ENCODE measurements at places on chromosomes 5 and 9. TPM values are rescaled to one million over a fixed set of nuclear protein-coding genes. Genes with fewer than 3 reads are reported as not detected.

DNA sequence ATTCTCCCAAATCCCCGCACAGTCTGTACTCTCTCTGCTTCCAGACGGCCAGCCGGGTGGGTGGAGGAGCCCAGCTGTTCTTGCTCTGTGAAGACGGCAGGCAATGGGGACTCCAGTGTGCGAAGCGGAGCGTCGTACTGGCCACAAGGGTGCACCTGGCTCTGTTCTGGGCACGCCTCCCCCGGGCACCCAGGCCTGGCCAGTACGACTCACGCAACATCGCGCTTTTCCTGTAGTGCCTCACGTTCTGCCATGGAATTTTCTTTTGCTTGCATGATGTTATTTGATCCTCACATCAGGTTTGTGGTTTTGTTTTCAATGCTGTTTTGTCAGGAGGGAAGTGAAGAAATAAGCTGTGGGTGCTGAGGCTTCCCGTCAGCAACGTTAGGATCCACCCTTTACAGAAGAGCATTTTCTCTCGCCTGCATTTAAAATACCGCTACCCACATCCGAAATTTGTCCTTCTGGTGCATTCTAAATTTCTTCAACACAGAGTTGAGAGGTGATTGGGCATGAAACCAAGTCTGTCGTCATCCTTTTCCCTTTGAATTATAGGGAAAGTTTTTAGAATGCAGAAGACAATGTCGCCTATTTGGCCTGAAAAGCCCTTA is 311.7 kb downstream of the TRIM36 start:
- no peak for DNase-seq

Gene QRFP
- not detected for total RNA-seq

Gene ZNG1F
- 4.2 TPM for total RNA-seq

DNA sequence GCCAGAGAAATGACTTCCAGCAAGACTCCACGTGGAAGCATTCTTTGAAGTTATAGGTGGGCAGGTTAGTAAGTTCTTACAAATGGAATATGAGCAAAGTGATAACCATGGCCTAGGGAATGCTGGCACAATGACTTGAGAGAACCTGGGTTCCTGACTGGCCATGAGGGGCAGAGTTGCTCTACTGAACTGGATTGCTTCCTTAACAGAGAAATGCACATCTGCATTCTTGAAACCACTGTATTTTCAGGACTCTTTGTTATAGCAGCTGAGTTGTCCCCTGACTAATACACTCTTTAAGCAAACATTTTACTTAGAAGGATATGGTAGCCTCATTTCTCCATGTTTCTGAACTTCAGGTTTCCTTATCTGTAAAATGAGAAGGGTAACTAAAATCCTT is 108.3 kb upstream of the GNA14 start:
- DNase-seq, result no peak

Gene CEL
- total RNA-seq, result 7.7 TPM

GRCh38 chr5:152532714-152533113 is 127.6 kb upstream of the NMUR2 start:
- DNase-seq, result no peak

Gene TBC1D9B
- 37.1 TPM for total RNA-seq

DNA sequence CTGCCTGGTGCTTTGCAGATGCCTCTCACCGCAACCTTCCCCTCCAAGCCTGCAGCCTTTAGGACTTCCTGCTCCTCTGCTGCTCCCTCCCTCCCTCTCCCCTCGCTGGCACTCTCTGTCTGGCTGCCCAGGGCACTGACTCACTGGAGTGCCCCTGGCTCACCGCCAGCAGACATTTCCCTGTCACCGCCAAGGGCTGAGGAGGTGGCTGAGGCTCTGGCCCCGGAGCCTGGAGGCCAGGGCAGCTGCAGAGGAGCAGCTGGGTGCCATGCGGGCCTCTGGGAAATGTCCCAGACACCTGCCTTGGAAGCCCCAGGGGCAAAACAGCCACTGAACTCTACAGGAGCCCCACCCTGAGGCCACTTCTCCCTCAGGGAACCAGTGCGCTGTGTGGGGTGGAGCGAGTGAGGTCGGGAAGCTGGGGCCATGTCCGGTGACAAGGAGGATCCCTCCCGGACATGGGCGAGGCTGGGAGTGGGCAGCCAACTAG is 53.4 kb downstream of the TENT4A start:
- DNase-seq, result peak; percentile 91

DNA sequence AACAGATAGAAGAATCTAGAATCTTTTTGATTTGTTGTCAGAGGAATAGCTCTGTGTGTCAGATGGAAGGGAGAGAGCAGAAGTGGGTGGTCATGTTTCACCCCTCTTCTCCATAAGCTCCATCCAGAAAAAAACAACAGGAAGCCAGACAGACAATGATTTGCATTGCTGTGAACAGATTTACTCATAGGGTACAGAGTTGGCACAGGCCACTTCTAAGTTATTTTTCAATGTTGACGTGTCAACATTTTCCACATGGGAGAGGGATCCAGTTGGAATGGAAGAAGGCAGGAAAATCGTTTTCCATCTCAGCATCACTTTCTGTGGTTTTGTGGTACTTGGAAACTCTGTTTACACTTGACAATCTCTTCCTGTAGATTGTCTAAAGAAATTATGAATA is 86.7 kb downstream of the INSYN2B start:
- no peak for DNase-seq

- DNase-seq, result no peak
Measured at GRCh38 chr5:624951-625230, 12.8 kb downstream of the CEP72 start.

Gene SPINK6
- total RNA-seq, result not detected

DNA sequence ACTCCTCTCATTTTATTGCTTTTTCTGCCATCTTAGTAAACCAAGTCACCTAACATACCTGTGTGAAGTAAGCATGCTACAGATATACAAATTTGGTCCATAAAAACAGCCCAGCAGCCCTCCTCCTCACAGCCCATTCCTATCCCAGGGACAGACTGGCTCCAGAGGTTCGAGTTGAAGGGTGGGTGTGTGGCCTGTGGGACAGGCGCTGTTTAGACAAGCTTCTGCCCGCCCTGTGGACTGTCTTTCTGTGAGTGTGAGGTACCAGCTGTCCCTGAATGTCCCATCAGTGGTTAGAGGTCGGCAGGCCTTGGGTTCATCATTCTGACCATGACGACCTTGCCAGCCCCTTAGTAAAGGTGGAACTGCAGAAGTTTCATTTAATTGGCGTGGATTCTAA is 82.0 kb downstream of the WNK2 start:
- DNase-seq, result no peak

- DNase-seq, result no peak
Measured at GRCh38 chr5:6726006-6726405, 12.8 kb downstream of the TENT4A start.

DNA sequence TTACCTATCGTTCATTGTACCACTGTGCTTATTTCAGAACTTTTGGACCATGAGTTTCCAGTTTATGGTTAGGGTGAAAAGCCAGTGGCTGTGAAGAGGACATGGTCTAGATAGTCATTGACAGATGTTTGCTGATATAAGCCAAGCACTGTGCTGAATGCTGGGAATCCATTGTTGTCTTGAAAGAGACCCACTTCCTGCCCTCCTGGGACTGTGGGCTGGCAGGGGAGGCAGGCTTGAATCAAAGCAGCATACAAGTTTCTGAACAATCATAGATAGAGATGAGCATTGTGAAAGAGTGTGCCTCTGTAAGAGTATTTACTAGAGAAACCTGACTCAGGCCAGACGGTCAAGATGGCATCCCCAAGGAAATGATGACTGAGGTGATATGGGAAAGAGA is 73.4 kb downstream of the NMUR2 start:
- DNase-seq, result no peak

Gene LCNL1
- 8.6 TPM for total RNA-seq
